ENCODE measurements at places on chromosomes 7 and 10. TPM values are rescaled to one million over a fixed set of nuclear protein-coding genes. Genes with fewer than 3 reads are reported as not detected.

DNA sequence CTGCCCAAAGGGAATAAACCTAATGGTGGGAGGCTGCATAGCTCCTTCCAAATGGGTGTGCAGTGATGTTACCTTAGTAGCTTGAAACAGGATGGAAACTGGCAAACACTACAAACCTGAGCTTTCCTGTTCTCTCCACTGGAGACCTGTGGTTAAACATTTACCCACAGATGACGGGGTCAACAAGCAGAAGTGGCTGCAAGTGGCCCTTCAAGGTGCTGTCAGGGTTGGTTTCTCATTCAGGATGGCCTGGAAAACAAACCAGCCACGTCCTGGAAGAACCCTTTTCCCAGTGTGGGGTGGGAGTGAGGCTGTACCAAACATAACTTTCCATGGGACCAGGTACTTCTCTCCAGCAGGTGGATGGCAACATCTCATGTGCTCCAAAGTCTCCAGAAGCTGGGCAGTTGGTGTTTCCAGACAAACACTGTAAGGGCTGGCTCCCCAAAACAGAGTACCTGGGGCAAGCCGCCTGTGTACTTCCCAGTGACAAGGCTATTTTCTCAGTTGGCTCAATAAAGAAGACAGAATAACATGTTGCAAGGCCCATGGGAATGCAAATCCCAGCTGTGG lies 67.5 kb downstream of the DNAJB9 start:
- DNase-seq, result no peak

CRPPA gene
- total RNA-seq, result 0.74 TPM

GRCh38 chr7:150373049-150373801 lies 4.6 kb downstream of the REPIN1 start:
- no peak for DNase-seq

SLC18A2 gene
- not detected for total RNA-seq

POU6F2 gene
- not detected for total RNA-seq

- no peak for DNase-seq
Observed at GRCh38 chr7:111532625-111533024, 29.7 kb downstream of the IMMP2L start.

MSANTD7 gene
- 21.8 TPM for total RNA-seq

Data from activated CD8-positive, alpha-beta T cell treated with anti-CD3 and anti-CD28 coated beads, Interleukin-2, amount 10 ng/mL, durations not matched to agents 7 days and 5 days (primary cell).